ENCODE measurements at places on chromosomes 16 and 17. TPM values are rescaled to one million over a fixed set of nuclear protein-coding genes. Genes with fewer than 3 reads are reported as not detected.

GUCY2D gene
- not detected for total RNA-seq

NXN gene
- total RNA-seq, result 56.6 TPM

COG1 gene
- 29.3 TPM for total RNA-seq

CDH16 gene
- total RNA-seq, result not detected

SPNS3 gene
- total RNA-seq, result not detected

ST6GALNAC2 gene
- total RNA-seq, result 0.84 TPM

TMIGD1 gene
- not detected for total RNA-seq

DNA sequence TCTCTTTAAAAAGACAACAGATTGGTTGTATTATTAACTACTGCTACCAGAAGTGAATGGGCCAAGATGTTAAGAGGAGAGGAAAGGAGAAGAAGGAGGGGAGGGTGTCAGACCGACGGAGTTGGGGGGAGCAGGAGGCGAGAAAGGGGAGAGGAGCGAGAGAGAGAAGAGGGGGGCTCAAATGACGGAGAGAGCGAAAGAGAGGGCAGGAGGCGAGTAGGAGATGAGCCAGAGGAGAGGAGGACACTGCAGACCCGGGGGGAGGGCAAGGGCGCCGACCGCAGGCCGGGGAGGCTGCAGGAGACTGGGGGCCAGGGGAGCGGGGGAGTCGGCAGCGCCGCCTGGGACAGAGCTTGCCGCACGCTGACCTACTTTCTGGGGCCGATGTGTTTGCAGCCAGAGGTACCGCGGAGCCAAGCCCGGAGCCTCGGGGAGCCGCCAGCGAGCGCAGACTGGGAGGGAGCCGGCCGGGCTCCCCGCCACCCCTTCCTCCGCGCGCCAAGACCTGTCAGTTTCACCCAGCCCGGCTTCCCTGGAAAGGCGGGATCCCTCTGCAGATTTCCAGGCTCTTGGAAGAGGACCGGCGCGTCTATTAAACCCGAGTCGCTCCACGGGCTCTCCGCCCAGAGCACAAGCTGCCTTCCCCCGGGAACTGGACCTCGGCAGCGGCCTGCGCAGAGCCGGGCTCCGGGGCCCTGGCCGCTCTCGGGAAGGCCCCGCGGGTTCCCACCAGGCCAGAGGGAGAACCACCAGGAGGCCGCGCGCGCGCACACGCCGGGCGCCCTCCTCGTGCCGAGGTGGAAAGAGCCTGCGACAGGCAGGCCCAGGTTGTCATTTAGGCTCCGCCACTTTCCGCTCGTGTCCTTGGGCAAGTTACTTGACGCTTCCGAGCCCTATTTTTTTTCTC lies 74.6 kb downstream of the CMC2 start:
- peaks cover 16% of the 10 kb centered on the region for H3K4me1 ChIP-seq
- peak overlapping the region; percentile 69 for H3K27ac ChIP-seq
- peak; percentile 50 for DNase-seq
- H3K27me3 ChIP-seq, result no peaks in the 10 kb centered on the region

GRCh38 chr17:8447799-8448198 lies 12.1 kb downstream of the NDEL1 start:
- DNase-seq, result no peak
- H3K27me3 ChIP-seq, result no peaks in the 10 kb centered on the region
- H3K4me3 ChIP-seq, result no peak overlapping the region
- peaks cover 92% of the 10 kb centered on the region for H3K36me3 ChIP-seq
- no peaks in the 10 kb centered on the region for H3K4me1 ChIP-seq

DNA sequence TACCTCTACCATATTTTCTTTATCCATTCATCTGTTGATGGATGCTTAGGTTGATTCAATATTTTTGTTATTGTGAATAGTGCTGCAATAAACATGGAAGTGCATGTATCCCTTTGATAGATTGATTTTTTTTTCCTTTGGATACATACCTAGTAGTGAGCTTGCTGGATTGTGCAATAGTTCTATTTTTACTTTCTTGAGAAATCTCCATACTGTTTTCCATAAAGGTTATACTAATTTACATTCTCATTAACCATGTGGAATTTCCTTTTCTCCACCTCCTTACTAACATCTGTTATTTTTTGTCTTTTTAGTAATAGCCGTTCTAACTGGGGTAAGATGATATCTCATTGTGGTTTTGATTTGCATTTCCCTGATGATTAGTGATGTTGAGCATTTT lies 124.6 kb upstream of the TOX3 start:
- no peak overlapping the region for H3K4me3 ChIP-seq
- H3K4me1 ChIP-seq, result no peaks in the 10 kb centered on the region
- H3K27me3 ChIP-seq, result no peaks in the 10 kb centered on the region

DNA sequence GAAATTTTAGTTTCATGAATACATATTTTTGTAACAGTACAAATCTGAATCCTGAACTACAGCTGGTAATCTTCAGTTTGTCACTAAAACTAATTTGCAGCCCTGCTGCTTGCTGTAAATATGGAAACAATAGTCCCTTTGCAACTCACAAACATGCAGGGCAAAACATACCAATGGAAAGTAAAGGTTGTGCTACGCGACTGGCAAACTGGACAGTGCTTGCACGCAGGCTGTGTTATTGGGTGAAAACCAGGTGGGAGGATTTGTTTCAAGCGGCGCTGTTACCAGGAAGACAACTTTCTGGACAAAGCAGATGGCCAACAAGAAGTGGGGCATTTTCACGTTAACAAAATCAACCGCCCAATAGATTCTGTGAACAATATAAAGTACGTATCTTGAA lies 93.5 kb downstream of the CDYL2 start:
- no peak overlapping the region for H3K4me3 ChIP-seq
- H3K36me3 ChIP-seq, result no peaks in the 10 kb centered on the region

DNA sequence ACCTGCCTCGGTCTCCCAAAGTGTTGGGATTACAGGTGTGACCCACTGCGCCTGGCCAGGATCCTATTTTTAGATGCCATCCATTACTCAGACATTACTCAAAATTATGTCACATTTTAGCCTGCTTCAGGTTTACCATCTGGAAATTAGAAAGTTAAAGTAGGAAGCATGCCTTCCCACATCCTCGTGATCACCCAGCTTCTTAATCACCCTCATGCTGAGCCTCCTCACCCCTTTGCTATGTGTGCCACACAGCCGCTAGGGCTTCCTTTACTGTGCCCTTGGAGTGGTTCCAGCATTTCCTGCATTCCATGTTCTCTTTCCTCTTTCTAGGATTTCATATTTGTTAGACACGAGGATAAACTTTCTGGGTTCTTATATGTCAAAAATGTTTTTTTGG lies 9.3 kb downstream of the ADORA2B start:
- no peak overlapping the region for H3K4me3 ChIP-seq

GRCh38 chr17:63573634-63574033 lies 23.4 kb downstream of the DCAF7 start:
- peaks cover 10% of the 10 kb centered on the region for H3K4me1 ChIP-seq
- DNase-seq, result no peak
- peaks cover 28% of the 10 kb centered on the region for H3K36me3 ChIP-seq
- H3K4me3 ChIP-seq, result no peak overlapping the region
- H3K27me3 ChIP-seq, result no peaks in the 10 kb centered on the region

DNA sequence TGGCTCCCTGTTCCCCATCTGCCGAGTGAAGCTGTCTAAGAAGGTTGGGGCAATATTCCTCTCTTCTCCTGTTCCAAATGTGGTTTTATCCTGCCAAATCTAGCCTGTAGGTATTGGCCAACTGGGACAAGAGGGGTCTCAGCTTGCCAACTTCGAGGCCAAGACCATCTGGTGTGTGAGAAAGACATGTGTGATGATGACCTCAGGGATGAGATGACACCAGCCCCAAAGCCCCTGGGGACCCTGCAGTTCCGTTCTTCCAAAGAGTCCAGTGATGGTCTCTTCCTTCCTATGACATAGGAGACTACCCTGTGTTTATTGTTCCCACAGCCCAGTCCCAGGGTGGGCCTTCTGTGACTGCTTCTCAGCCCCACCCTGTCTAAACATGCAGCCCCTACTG lies 34.8 kb upstream of the ADAMTS18 start:
- no peak overlapping the region for H3K4me3 ChIP-seq
- H3K27ac ChIP-seq, result no peak overlapping the region
- no peaks in the 10 kb centered on the region for H3K27me3 ChIP-seq
- H3K4me1 ChIP-seq, result no peaks in the 10 kb centered on the region
- DNase-seq, result no peak
- H3K36me3 ChIP-seq, result no peaks in the 10 kb centered on the region

DNA sequence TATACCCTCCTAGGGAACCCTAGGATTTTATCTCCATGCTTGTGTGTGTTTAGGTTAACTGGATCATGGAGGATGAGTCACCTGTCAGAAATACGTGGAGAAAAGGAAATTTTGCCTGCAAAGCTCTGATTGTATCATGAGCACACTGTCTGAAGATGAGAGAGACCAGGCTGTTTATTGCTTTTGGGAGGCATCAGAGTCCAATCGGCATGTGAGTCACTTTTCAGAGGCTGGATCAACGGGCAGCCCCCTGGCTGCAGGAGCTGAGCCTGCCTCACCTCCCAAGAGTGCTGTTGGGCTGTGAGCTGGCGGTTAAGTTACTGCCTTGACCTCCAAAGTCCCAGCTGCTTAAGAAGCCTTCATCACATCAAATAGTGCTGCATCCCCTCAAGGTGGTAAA lies 41.5 kb upstream of the MED9 start:
- H3K4me3 ChIP-seq, result no peak overlapping the region
- no peaks in the 10 kb centered on the region for H3K36me3 ChIP-seq
- peak; percentile 90 for DNase-seq

- H3K4me1 ChIP-seq, result peaks cover 17% of the 10 kb centered on the region
- H3K27me3 ChIP-seq, result no peaks in the 10 kb centered on the region
- peaks cover 22% of the 10 kb centered on the region for H3K36me3 ChIP-seq
- peak; percentile 84 for DNase-seq
- H3K4me3 ChIP-seq, result no peak within 1 kb of the TSS
Observed at GRCh38 chr17:75632863-75633485, at the start of gene SMIM5. Gene SMIM5, plus strand, starts transcription at chr17:75633434. Its CDS starts 6,768 bp downstream, at chr17:75640202.

GRCh38 chr16:53249331-53249730 lies 184.9 kb upstream of the RBL2 start:
- no peak overlapping the region for H3K27ac ChIP-seq
- H3K4me3 ChIP-seq, result no peak overlapping the region
- H3K4me1 ChIP-seq, result no peaks in the 10 kb centered on the region
- H3K36me3 ChIP-seq, result peaks cover 79% of the 10 kb centered on the region
- H3K27me3 ChIP-seq, result no peaks in the 10 kb centered on the region

DNA sequence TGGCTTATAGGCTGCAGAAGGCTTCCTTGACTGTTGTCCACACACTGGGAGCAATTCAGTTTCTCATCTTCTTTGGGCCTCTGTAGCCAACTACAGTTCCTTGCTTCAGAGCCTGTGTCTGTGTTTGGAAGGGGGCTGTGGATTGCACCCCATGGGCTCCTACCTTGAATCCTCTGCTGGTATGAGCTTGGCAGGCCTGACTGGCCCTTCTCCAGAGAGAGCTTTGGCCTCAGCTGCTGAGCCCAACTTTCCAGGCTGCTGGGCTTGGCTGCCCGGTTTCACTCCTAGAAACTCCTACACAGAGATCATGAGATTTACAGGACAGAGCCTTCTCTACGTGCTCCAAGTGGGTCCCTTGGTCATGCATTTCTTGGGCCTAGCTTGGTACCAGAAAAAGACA lies 354.4 kb downstream of the SNX29 start:
- H3K36me3 ChIP-seq, result no peaks in the 10 kb centered on the region
- H3K4me1 ChIP-seq, result no peaks in the 10 kb centered on the region
- H3K27ac ChIP-seq, result no peak overlapping the region

DNA sequence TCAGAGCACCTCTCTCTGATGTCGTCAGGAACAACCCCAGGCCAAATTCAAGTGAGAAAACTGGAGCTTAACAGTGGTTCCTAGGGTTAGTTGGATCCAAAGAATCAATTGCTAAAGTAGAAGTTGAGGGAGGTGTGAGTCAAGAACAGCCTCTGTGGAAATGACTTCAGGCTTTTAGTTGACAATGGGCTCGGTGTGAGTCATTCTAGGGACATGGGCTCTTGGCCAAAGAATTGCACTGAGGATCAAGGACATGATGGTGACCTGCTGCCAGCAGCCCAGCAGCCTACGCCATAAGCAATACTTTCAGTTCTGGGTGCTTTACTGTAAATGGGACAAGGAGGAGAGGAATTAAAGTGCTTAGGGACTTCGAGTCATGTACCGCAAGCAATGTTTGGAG lies 32.1 kb upstream of the SMURF2 start:
- peak; percentile 97 for DNase-seq
- no peaks in the 10 kb centered on the region for H3K27me3 ChIP-seq

DNA sequence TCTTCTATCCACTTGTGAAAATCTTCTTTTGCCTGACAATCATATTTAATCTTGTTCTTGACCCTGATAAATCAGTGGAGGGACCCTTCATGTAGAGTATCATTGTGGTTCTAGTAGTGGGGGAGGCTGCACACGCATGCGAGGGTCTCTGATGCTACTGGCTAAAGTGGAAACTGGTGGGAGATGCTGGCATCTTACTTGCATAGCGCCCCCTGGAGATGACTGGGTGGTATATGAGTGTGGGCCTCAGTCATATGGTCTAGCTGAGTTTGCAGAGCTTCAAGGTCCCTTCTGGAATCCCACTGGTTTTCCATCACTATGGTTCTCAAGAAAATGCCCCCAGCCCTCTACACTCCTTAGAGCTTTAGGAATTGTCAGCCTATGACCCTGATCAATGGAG lies 236.4 kb upstream of the AXIN2 start:
- DNase-seq, result no peak
- no peaks in the 10 kb centered on the region for H3K36me3 ChIP-seq
- no peaks in the 10 kb centered on the region for H3K4me1 ChIP-seq
- H3K27ac ChIP-seq, result no peak overlapping the region
- no peak overlapping the region for H3K4me3 ChIP-seq

DNA sequence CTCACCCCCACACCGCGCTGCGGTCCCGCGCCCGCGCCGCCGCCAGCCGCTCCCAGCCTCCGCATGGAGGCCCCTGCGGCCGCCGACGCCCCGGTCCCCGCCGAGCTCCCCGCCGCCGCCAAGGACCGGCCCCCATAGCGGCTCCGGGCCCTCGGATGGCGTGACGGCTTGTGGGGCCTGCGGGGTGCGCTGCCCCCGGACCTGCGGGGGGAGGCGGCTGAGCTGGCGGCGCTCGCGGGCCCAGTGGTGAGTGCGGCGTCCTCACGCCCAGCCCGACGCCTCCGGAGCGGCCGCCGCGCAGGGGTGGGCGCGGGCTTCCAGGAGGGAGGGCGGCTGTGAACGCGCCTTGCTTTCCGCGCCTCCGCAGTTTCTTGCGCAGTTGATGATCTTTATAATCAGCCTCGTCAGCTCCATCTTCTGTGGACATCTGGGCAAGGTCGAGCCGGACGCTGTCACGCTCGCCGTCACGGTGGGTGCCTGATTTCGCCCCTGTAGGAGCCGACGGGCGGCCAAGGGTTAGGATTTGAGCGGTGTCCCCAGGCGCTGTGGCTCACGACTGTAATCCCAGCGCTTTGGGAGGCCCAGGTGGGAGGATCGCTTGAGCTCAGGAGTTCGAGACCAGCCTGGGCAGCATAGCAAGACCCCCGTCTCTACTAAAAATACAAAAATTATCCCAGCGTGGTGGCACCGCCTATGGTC lies 46.4 kb downstream of the SLC47A1 start:
- H3K4me3 ChIP-seq, result no peak overlapping the region
- no peaks in the 10 kb centered on the region for H3K4me1 ChIP-seq
- no peak for DNase-seq
- peaks cover 27% of the 10 kb centered on the region for H3K27me3 ChIP-seq
- no peak overlapping the region for H3K27ac ChIP-seq

- H3K27me3 ChIP-seq, result no peaks in the 10 kb centered on the region
- peak overlapping the region; percentile 56 for H3K27ac ChIP-seq
- H3K4me1 ChIP-seq, result peaks cover 21% of the 10 kb centered on the region
- no peak overlapping the region for H3K4me3 ChIP-seq
Observed at GRCh38 chr17:41103896-41104295, 1.3 kb upstream of the KRTAP4-9 start.

GRCh38 chr17:8186446-8186786 lies 3.6 kb downstream of the BORCS6 start:
- H3K36me3 ChIP-seq, result 0 out of 2 replicates have a peak, but pooled peaks cover 4% of the 10 kb centered on the region
- no peaks in the 10 kb centered on the region for H3K27me3 ChIP-seq
- no peak overlapping the region for H3K27ac ChIP-seq
- H3K4me1 ChIP-seq, result peaks cover 21% of the 10 kb centered on the region

Measured in SJSA1 (cell line).